ENCODE measurements at places on chromosomes 1 and 21.
A peak's percentile ranks its signal among the peaks of the same experiment; 100 is the strongest.

GRCh38 chr1:116772648-116773045 is 18.4 kb downstream of the CD2 start:
- DNase-seq = peak; percentile 54

- DNase-seq = no peak
Measured at GRCh38 chr1:109822749-109823542, 59.2 kb upstream of the EPS8L3 start.

GRCh38 chr1:156198831-156199349 is 5.0 kb downstream of the SLC25A44 start:
- DNase-seq = no peak

GRCh38 chr1:11664336-11665065 is 501 bp downstream of the FBXO6 start:
- peak; percentile 34 for DNase-seq

DNA sequence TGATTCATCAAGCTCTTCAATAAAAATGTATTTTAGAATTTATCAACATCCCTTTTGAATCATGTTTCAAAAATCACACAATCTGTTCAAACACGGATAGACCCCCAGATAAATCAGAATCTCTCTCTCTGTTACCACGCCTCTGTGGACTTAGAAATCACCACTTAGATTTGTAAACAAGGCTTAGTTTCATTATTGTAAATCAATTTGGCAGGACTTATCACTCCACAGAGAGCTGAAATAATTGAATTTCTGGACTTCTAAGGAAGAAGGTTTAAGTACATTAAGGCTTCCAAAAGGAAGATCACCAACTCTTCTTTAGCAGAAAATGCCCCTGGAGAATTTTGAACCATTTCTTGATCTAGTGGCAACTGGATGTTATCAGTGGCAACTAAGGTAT is 100.4 kb downstream of the APP start:
- DNase-seq = no peak

DNA sequence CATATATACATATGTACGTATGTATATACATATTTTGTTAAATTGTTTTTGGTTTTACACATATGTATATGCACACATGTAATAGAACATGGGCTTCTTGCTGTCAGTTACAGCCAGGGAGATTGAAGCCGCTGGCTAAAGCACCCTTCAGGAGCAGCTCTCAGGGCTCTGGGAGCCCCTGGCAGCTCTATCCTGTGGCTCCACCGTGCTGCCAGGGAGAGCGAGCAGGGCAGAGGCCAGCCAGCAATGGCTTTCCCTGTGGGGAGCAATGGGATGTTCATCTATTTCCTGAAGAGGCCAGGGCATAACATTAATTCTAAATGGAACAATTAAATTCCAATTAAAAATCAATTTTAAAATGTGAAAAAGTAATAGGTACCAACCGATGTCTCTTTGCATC is 102.9 kb downstream of the PSMG1 start:
- no peak for DNase-seq

DNA sequence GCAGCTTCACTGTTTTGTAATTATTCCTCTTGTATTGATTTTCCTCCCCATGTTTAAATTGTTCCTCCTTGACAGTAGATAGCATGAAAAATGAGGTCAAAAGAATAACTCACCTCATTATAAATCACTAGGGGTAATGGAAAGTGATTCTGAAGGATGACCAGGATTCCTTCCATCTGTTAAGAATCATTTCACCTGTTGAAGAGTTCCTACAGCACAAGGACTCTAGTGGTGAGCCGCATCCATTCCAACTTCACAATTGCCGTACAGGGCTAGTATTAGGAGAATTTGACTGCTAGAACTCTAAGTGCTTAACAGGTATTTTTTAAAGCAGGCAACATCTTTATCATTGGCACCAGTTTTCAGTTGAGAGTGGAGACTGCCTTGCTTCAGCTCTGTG is 13.7 kb downstream of the PPP1R12B start:
- no peak for DNase-seq

- peak; percentile 53 for DNase-seq
Measured at GRCh38 chr1:223718850-223719249, 6.5 kb downstream of the CAPN2 start.

DNA sequence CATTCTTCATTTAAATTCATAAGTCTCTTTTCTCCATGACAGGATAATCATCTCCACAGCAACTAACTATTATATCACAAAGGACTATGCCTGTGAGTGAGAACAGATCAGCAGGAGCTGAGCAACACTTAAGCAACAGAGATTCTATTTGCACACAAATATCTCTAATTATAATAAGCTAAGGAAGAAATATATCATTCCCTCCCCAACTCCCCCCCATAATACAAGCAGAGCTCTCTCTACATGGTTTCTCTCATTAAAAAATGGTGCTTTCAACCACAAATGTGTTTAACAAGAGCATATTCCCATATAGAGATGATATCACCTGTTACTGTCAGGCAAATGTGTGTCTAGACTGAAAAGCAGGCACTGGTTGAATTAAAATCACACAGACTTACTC is 34.5 kb upstream of the NIBAN1 start:
- DNase-seq = no peak

DNA sequence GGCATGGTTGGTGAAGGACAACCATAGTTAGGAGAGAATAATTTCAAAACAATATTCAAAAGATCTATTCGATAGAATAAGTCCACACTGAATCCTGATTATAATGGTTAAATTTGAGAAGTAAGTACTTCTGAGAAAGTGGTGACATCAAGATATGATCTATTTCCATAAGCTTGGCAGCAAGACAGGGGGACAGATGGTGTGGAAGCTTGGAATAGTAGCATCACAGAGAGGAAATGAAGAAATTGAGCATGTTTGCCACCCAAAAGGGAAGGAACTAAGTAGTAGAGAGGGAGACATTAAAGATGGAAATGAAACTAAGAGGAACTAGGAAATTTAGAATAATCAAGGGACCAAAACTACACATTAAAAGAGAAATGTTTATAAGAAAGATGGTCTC is 94.5 kb downstream of the OLFM3 start:
- no peak for DNase-seq

GRCh38 chr1:228968891-228969606 is 233.8 kb downstream of the RHOU start:
- DNase-seq = no peak

DNA sequence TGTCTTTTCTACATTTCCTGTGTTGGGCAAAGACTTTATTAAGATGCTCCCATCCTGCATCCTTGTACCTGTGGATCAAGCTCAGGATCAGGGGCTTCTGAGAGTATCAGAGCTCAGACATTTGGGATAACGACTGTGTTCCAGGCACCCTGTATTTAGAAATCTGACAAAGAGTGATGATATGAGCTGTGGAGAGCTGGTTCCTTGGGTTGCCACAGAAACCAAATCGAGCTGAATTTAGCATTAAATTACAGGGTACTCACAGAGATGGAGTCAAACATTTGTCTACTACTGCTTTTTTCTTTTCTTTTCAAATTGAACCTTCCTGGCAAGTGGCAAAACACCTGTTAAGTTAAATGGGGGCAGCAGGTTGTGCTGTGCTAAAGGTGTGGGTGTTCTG is 110.6 kb downstream of the XCL2 start:
- no peak for DNase-seq

GRCh38 chr1:231311720-231312431 is 25.8 kb downstream of the EXOC8 start:
- no peak for DNase-seq

DNA sequence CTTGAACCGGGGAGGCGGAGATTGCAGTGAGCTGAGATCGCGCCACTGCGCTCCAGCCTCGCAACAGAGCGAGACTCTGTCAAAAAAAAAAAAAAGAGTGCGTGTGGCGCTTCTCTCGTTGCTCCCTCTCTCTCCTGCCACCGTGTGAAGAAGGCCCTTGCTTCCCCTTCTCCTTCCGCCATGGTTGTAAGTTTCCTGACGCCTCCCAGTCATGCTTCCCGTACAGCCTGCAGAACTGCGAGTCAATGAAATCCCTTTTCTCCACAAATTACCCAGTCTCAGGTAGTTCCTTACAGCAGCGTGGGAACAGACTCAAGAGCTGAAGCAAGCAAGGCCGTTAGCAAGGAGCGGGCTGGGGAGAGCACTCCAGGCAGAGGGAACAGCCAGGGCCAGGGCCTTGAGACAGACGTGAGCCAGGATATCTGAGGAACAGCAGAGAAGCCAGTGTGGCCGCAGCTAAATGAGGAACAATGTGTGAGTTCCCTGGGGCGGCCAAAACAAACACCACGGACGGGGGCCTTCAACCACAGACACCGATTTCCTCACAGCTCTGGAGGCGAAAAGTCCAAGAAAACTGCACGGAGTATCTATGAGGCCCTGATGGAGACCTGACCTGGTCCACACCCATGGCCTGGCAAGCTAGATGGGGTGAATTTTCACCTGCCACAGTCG is 54.2 kb upstream of the ETS2 start:
- no peak for DNase-seq

- peak; percentile 14 for DNase-seq
Measured at GRCh38 chr1:40258445-40258769, 371 bp downstream of the ZMPSTE24 start.

DNA sequence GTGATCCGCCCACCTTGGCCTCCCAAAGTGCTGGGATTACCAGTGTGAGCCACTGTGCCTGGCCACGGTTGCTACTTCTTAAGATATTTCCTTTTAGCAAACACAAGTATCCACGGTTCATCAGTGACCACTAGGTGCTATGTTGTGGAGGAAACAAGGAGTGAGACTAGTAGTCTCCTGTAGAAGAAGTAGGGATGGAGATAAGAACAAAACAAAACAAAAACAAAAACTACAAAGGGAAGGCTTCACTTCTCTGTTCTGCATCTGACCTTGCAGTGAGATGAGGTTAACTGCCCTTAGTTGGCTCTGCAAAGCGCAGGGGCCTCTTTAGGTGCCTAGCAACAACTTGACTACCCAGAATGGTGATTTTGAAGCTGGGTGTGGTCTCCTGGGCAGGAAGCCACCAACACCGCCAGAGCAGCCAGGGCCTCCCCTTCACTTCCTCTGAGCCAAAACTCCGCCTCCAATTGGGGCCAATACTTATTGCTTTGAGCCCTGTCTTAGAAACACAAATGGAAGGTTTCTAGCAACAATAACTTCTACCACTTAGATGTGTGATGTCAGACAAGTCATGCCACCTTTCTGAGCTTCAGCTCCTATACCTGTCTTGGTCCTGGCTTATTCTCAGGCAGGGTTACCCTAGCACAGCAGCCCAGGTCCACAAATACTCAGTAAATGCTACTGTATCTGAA is 12.8 kb upstream of the CDC42 start:
- peak; percentile 54 for DNase-seq

GRCh38 chr1:54701996-54702395 is 13.7 kb upstream of the TTC4 start:
- DNase-seq = no peak

- DNase-seq = no peak
Measured at GRCh38 chr1:82321794-82322193, 521.1 kb downstream of the ADGRL2 start.

GRCh38 chr1:208089761-208090370 is 154.3 kb downstream of the PLXNA2 start:
- peak; percentile 72 for DNase-seq

- DNase-seq = no peak
Measured at GRCh38 chr1:65213271-65214023, 65.4 kb downstream of the AK4 start.

DNA sequence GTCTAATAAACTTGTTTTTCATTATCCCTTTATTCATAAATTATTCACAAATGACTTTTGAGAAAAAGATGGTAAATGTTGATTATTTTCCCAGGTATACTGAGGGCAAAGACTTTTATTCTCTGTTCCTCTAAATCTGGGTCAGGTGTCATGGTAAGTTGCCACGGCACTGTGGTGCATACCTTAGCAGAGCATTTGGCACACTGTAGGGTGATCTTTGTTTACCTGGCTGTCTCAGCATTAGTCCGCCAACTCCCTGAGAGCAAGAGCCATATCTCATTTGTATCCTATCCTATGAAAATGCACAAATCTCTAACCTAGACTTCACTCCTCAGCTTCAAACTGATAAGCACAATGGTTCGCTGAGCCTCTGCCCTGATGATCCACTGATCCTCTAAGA is 24.9 kb downstream of the GDAP2 start:
- no peak for DNase-seq

GRCh38 chr1:186609183-186609582 is 71.0 kb downstream of the PTGS2 start:
- DNase-seq = no peak

DNA sequence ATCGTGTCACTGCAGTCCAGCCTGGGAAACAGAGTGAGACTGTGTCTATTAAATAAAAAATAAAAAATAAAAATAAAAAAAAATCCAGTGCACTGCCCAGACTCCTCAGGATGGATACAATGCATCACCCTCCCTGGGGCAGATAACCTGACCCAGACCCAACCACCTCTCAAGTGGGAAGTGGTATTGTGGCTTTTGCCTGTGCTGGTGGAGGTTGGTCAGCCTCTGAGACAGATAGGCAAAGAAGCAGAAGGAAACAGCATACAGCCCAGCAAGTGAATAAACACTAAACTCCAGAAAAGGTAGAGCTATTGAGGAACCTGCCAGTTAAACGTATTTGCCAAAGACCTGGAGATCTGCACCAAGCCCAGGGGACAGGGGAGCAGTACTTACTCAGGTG is 22.0 kb downstream of the HHIPL2 start:
- DNase-seq = no peak

DNA sequence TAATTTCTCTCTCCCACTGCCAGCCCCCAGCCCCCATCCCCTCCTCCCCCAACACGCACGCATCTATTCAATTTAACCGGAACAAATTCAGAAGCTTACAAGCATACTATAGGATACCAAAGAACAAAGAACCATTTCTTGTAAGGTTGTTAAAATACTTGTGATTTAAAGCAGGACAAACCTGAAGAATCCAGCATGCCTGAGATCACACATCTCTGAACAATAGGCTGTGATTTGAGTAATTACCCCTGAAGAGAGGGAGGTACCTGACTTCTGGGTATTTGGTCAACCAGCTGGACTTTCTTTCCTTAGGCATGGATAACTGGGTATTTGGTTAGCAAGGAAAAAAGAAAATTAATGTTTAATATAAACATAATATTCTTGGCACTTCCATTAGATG is 105.1 kb downstream of the NMNAT2 start:
- no peak for DNase-seq

DNA sequence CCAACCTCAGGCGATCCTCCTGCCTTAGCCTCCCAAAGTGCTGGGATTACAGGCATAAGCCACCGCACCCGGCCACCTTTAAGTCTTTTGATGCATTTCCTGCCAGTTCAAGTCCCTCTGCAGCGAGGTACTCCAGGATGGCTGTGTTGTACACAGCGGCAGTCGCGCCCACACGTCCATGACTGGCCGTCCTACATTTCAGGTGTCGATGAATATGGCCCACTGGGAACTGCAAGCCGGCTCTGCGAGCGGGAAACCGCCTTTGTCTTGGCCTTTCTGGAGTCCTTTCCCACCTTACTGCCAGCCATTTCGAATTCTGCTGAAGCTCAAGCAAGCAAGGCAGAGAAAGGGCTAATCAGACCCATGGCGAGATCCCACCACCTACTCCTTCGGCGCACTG is 34.6 kb downstream of the TRAPPC10 start:
- DNase-seq = no peak

- DNase-seq = peak; percentile 99
Measured at GRCh38 chr1:12596007-12596821, 21.8 kb downstream of the DHRS3 start.

- no peak for DNase-seq
Measured at GRCh38 chr1:56627636-56628039, 17.5 kb upstream of the PRKAA2 start.

GRCh38 chr1:59680044-59680443 is 134.7 kb upstream of the HOOK1 start:
- DNase-seq = no peak

Measured in AG10803 (cell line).